DMS79 (cell line): ENCODE measurements at places on chromosomes 11 and 22.

DNA sequence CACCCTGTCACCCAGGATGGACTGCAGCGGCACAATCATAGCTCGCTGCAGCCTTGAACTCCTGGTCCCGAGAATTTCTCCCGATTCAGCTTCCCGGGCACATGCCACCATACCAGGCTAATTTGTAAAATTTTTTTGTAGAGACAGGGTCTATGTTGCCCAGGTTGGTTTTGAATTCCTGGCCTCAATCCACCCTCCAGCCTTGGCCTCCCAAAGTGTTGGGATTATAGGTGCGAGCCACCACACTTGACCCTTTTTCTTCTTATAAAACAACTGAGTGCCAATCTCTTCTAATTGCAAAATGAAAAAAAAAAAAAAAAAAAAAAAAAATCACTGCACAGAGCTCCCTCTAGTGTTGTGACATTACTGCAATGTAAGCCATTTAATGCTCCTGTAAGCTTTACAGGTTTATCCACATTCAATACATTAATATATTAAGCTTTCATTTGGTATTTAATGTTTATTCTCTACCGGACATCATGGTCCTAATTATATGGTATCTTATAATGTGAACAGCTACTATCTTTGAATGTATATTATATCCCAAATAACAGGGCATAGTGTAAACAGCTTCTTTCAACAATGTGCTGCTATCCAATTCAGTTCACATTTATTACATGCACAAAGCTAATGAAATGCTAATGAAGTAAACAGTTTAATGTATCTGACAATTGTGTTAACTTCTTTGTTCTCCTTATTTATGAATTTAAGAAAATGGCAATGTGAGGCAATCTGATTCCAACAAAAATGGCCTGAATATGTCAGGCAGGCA is 44.6 kb downstream of the COPB1 start:
- no peak for DNase-seq

DNA sequence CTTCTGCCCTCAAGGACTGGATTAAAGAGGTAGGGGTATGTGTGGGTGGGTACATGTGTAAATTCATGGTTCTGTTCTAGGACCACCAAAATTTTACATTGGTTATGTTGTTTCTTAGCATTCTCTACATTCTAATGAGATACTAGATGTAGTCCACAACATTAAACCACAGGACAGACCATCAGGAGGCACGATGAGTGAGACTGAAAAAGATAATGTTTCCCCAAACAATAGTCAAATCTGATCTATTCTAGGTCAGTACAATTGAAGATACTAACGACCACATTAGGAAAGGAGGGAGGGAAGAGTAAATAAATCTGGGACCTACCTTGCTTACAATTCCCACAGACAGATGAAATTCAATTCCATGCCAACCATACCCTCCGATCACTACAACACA is 42.2 kb downstream of the MRTFA start:
- DNase-seq: no peak

GRCh38 chr22:50471197-50471847 is 3.5 kb downstream of the SBF1 start:
- DNase-seq: no peak

- DNase-seq: no peak
These were observed 29.1 kb upstream of the ANO1 start for GRCh38 chr11:70049045-70049444.

DNA sequence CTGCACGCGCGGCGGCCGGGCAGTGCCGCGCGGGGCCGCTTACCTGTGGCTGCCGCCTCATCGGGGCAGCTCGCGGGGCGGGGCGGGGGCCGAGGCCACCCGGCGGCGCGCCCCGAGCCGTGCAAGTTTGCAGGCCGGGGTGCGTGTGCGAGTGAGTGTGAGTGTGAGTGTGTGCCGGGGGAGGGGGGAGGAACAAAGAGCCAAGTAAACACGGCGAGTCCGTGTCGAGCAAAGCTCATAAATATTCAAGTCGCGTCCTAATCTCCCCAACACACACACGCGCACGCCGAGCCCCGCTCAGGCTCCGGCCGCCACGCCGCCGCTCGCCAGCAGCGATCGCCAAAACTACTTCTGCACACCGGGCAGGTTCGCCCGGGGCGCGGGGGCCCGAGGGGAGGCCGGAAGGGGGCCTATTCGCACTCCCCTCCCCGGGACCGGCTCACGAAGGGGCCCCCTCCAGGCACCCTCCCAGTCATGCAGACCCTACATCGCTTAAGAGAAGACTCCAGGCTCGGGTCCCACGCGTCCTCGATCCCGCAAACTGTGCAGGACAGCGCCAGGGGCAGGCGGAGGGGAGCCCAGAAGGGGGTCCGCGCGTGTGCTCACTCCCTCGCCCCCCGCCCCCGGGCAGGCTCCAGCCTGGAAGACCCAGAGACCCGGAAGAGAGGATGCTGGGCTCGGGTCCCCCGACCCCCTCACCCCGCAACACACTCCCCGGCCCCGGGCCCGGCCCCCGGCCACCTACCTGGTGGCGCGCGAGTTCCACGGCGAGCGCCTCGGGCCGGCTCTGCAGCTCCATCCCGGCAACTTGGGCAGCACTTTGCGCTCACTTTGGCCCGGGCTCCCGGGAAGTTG is 827 bp downstream of the PHF21B start:
- no peak for DNase-seq

GRCh38 chr11:44834846-44835245 is 108.1 kb downstream of the TSPAN18 start:
- no peak for DNase-seq

- no peak for DNase-seq
These were observed 60.4 kb downstream of the KCNJ1 start for GRCh38 chr11:128806506-128807261.

GRCh38 chr11:120227228-120227852 is 12.6 kb upstream of the POU2F3 start:
- no peak for DNase-seq

DNA sequence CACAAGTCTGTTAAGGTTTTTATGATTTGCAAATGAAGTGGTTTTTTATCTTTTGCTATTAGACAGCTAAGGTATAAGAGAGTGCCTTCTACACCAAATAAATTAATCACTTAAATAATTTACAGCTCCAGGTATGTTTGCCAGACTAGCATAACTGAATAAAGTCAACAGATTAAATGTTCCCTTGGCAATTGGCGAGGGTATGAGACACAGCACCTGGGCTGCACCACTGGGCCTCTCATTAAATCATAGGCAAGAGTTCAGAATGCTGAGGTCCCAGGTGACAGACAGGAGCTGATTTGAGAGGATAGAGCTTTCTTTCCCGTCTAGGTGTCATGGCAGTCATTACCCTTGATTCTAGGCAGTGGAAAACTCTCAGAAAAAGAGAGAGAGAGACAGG is 62.6 kb upstream of the WT1 start:
- no peak for DNase-seq

- DNase-seq: no peak
These were observed 8.9 kb downstream of the SCARF2 start for GRCh38 chr22:20428496-20429253.

DNA sequence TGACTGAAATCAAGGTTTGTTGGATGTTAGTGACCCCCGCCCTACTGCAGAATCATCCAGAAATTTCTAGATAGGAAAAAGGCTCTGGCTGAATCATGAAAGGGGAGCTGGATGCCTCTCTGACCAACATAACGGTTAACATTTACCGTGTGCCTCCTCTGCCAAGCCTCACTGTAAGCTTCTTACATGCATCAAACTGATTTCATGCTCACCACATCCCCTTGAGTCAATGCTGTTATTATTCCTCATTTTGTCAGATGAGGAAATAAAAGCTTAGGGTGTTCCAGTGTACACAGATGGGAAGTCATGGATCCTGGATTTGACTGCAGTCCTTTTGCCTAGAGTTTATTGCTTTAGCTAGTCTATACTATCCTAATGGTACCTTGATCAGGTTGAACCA is 5.9 kb upstream of the HMOX1 start:
- DNase-seq: no peak

DNA sequence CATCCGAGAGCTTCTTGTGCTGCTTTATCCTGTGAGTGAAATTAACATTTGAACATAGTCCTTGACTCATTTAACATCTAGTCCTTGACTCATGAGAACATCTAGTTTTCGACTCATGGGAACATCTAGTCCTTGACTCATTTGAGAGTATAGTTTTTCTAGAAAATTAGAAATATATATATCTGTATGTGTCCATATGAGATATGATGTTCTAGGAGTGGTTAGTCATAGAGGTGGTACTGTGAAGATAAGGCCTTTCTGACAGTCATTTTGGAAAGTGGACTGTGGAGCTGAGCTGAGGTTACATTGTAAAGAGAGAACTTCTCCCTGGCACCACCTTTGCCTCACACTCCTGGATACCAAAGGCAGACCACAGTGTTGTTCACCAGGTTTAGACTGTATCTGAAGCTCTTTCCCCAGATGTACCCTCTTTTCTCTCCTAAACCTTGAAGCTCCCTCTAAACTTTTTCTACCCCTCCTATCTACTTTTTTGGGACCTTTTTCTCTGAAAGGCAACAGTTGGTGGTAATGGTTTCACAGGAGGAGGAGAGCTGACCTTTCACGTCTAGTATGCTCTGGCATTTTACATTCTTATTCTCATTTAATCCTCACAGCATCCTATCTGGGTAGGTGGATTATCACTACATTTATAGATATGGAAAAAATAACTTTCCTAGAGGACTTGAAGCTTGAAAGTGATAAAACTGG is 67.2 kb downstream of the PPP2R1B start:
- no peak for DNase-seq

- no peak for DNase-seq
These were observed 199.5 kb downstream of the AASDHPPT start for GRCh38 chr11:106276859-106277436.

GRCh38 chr11:70627219-70627618 is 228.9 kb downstream of the CTTN start:
- DNase-seq: no peak

GRCh38 chr11:120108154-120108784 is 29.6 kb downstream of the TRIM29 start:
- peak; percentile 26 for DNase-seq

- DNase-seq: no peak
These were observed 23.0 kb downstream of the MOGAT2 start for GRCh38 chr11:75740681-75741080.
